Activated CD8-positive, alpha-beta memory T cell treated with anti-CD3 and anti-CD28 coated beads for 1 hour (primary cell): ENCODE measurements at places on chromosomes 1 and 21.

DNA sequence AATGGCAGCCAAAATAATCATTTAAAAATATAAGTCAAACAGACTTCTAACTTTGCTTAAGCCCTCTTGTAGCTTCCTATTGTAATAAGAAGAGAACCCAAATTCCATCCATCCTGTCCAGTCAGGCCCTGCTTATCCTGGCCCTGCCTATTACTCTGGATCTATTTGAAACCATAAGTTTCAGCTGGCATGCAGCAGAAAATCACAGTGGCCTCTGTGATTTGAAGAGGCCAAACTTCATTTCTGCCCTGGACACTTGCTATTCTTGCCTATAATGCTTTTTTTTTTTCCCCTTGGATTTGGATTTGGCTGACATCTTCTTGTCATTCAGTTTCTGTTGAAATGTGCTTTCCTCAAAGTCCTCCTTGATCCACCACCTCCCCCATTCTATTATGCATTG lies 642.8 kb downstream of the USP25 start:
- DNase-seq, result no peak

GRCh38 chr1:4587721-4588120 lies 66.7 kb upstream of the AJAP1 start:
- DNase-seq, result no peak

DNA sequence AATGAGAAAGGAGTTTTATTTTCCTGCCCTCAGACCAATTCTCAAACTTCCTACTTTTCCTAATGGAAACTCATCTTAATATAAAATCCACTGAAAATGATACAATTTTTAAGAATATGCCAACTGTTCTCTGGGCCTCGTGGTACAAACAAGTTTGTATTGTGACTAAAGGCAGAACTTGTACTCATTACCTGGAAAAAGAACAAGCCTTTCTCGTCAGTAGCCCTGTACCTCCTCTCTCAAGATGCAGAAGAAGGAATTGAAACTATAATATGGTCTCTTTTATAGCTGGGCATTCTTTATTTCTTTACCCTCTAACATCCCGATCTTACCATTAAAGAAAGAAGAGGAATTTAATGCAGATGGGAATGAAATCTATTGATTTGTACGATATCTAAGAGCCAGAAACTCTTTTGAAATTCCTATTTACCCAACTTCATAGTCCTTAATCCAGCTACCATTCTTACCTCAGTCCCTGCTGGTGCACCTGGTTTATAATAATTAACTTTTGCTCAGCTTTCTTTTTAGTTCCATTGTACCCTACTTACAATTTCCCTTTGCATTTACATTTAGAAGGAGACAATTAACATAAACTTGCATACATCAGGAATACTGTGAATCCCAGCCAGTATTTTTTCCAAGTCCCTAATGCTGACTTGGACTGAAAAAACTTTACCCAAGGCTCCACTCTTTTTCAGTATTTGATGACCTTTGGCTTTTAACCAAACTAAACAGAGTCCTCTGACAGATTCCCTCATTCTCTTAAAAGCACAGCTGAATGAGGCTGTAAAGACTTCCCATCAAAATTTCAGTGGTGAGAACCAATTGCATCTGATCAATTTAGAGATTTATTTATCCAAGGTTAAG lies 1162.4 kb downstream of the BRINP3 start:
- DNase-seq, result no peak

DNA sequence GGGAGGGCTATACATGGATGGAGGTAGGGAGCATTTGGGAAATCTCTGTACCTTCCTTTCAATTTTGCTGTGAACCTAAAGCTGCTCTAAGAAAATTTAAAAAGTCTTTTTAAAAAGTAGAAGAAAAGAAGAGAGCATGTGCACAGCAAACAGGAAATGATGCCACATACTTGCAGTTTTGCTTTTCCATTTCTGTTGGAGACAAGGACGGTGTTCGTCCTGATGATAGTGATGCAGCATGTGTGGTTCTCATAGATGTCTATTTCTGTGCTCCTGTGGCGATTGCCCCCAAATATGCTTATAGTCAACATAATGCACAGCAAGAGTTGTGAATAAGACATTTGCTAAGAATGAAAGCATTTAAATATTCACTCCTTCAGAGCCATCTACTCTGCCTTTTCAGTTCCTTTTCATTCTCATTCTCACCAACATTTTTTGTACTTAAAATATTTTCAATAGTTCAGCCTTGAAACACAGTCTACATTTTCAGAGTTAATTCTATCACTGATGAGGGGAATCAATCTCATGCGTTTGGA lies 66.6 kb downstream of the LRRC8C start:
- no peak for DNase-seq

- no peak for DNase-seq
Observed at GRCh38 chr1:224762701-224763100, 146.6 kb downstream of the CNIH3 start.

GRCh38 chr1:74341702-74342339 lies 106.6 kb downstream of the TNNI3K start:
- no peak for DNase-seq

DNA sequence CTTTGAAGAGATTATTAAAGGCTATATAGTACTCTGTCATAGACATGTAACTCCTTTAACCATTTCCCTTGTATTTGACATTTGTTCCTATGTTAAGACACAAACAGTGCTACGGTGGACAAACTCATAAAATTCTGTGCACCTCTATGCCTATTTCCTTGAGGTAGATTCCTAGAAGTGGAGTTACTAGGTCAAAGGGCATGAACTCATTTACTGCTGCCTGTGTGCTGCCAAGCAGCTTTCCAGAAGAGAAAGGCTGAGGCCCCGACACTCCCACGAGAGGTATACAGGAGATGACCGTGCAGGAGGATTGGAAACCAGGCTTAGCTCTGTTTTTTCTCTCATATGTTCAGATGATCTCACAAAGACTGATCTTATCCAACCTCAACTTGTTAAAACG lies 34.4 kb upstream of the TENT5C start:
- DNase-seq, result no peak

- no peak for DNase-seq
Observed at GRCh38 chr1:181057079-181057478, 23.3 kb downstream of the MR1 start.

- no peak for DNase-seq
Observed at GRCh38 chr1:236122176-236122575, 20.2 kb upstream of the GPR137B start.

- peak; percentile 88 for DNase-seq
Observed at GRCh38 chr1:225428068-225428880, 436 bp upstream of the LBR start.

- no peak for DNase-seq
Observed at GRCh38 chr1:15400627-15401026, 9.1 kb upstream of the EFHD2 start.

GRCh38 chr1:76868154-76868882 lies 1.0 kb downstream of the ST6GALNAC5 start:
- DNase-seq, result no peak
